Activated T-helper 1 cell treated with anti-CD3 and anti-CD28 coated beads, Interleukin-2, amount 50 U/mL, for 16 hours (primary cell): ENCODE measurements at places on chromosomes 3 and 15.

DNA sequence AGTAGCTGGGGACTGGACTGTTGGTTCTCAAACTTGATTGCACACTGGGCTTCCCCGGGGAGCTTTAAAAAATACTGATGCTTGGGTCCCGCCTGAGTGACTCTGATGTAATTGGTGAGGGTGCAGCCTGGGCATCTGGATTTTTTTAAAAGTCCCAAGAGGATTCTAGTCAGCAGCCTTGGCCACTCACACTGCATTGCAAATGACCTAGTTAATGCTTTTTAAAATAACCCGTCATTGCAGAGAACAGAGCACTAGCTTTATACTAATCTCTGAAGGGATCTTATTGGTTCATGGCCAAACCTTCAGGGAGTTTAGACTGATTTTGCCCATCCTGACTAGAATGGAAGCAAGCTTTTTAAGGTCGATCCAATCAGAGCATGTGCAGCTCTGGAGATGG, 310.6 kb upstream of the PROK2 start:
- no peak for DNase-seq

GRCh38 chr3:17055374-17056276, 170.9 kb downstream of the PLCL2 start:
- no peak for DNase-seq

GRCh38 chr3:97763586-97764406, 762 bp upstream of the ARL6 start:
- DNase-seq, result no peak

DNA sequence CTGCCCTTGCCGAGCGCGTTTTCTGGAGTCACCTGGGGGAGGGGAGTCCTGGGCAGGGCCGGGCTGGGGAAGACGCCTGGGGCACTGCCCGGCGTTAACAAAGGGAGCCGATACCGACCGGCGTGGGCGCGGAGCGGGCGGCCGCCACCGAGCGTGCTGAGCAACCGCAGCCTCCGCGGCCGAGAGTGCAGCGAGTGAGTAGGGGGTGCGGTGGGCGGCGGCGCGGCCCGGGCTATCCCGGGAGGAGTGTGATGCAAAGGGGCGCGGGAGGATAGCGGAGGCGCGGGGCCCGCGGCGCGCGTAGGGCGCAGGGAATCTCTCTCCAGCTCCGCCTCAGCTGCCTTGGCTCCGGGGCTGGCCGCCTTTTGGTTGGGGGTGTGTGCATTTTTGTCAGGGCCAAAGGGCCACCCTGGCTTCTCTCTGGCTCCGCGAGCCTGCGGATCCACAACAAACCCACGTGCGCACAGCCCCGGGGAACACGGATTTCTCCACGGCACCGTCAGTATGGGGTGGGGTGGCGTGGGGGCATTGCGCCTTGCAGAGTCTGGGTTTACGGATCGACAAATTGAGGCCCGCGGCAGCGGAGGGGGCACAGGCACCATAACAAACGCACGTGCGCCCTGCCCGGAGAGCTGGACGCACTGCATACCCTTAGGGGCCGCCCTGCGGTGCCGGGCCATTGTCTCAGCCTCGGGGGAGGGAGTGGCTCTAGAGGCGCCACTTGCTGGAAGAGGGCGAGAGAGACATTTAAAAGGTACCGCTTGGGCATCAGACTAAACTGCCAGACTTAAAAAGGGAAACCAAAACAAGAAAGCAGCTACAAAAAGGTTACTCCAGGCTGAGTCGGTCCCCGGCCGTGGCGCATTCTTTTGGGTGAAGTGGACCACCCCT, 560 bp downstream of the ST6GAL1 start:
- peak; percentile 58 for DNase-seq

DNA sequence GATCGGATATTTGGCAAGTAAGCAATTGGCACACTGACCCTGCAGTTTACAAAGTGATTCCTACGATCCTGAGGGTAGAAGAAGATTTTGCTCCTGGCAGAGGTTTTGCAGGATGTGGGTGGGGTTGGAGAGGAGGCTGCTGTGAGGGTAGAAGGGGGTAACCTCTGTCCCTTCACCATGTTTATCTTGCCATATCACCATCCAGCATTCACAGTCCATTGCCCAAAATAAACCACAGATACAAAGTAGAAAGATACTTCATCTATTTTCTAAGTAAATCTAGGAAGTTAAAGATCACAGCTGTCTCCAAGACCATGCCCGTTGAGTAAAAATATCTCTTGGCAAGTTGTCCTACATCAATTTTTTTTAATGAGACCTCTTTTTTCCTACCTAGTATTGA, 51.6 kb downstream of the LIPC start:
- no peak for DNase-seq

DNA sequence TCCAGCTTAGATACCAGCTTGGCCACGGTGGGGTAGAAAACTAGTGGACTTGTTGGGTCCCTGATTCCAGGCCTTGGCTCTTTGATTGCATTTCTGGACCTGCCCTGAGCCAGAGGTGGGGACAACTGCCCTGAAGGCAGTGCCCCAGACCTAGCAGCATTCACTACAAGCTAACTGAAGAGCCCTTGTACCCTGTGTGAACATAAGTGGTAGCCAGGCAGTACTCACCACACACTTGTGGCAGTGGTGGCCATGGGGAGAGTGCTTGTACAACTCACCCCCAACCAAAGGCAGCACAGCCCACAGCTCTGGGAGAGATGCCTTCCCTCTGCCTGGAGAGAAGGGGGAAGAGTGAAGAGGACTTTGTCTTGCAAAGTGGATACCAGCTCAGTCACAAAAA, 177.3 kb upstream of the NAALADL2 start:
- no peak for DNase-seq

GRCh38 chr3:127800508-127800907, 21.8 kb downstream of the MGLL start:
- no peak for DNase-seq

GRCh38 chr15:41494922-41495735, 1.5 kb downstream of the ITPKA start:
- no peak for DNase-seq

DNA sequence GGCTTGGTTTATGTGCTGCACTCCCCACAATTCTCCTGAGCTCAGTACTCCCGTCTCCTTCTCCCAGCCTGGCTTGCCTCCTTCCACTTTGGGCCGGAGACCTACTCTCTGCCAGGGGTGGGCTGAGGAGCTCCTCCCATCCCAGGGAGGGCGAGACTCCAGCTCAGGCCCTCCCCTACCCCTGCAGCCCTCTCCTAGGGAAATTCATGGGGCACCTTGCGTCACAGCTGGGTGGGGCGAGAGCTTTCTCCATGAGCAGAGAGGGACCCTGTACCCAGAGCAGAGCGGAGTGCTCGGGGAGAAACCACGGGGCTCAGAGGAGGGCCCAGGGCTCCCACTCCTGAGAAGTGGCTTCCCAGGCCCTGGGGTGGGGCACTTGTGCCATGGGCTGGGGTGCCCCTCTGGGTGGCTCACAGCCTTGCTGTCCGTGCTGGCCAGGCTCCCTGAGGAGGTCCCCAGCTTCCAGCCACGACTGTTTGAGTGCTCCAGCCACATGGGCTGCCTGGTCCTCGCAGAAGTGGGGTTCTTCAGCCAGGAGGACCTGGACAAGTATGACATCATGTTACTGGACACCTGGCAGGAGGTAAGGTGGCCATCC, 13.3 kb downstream of the VILL start:
- no peak for DNase-seq

GRCh38 chr3:82038556-82038955, 277.1 kb upstream of the GBE1 start:
- DNase-seq, result no peak

DNA sequence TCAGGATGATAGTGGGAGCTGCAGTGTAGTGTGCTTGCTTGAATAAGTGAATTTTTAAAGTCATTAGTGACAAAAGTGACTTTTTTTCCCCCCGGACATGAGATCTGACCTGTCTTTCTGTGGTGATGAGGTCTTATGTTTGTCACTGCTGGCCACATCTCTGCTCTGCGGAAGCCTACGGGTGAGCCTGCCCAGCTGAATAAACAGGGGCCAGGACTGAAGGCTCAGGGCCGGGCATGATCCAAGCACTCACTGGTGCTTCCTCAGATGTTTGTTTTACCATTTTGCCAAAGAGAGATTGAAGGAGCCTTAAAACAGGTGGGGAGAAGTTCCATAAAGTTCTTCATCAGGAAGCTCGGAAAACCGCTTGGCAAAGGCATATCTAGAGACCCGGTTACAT, 35.0 kb downstream of the RPL39L start:
- DNase-seq, result no peak

DNA sequence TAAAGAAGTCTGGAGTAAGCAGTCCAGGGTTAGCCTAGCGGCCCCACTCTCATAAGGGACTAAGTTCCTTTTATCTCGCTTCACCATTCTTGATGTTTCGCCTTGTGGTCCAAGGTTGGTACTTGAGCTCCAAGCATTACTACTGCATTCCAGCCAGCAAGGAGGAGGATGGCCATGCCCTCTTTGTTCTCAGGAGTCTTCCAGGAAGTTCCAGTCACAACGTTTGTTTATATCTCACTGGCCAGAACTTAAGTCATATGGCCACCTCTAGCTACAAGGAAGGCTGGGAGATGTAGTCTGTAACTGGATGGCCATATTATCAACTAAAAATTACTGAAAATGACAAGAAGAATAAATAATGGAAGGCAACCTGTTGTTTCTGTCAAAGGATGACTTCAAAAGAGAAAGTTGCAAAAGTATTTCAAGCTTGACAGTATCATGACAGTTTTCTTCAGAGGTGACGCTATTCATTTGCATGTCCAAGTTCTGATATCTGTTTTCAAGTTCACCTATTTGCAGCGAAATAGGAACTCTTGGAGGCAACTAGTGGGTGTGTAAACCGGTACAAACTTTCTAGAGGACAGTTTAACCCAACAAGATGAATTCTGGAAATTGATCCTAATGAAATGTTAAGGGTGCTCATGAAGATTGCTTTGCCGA, 118.6 kb downstream of the PGPEP1L start:
- no peak for DNase-seq

DNA sequence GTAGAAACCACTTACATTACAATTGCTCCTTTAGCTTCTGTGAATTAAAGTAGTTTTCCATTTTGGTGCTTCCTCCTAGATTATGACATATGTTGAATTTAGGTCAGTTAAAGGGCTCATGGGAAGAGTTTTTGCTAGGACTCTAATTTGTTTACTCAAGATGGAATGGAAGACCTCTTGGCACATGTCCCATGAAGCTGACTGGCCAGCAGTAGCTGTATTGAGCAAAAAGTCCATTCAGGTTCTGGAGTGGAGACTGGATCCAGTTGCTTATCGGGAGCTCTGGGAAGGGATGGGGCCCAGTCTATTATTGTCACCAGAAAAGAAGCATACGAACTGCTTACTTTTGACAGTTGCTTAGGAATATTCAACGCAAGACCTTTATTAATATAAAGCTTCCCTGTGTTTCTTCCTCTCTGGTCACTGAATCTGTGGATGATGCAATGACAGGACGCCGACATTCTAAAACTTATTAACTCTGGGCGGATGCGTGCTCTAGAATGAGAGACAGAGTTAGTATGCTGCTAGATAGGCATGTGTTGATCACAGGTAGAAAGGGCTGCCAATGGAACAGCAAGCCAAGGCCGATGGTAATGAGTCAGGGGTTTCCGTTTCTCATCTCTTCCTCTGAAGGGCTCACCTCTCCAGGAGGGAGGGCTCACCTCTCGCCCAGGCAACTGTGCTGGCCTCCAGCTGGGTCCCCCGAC, 155.8 kb downstream of the NR1D2 start:
- DNase-seq, result no peak

DNA sequence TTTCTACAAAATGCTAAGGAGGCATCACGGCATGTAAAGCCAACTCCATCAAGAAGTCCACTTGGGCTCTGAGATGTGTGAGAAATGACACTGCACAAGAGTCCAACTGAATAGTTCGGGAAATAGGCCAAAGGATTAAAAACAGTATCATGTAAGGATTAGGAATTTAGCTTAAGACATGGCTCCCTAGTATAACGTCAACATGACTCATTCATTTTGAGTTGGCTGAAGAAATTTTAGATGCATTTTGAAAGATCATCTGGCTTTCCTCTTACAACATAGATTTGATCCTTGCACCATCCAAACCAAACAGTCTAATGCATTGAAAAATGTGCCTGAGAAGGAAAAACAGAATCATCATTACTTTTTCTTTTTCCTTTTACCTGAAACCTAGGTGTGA, 109.3 kb upstream of the MME start:
- no peak for DNase-seq

- no peak for DNase-seq
Observed at GRCh38 chr15:77071305-77072223, 655 bp upstream of the TSPAN3 start.

DNA sequence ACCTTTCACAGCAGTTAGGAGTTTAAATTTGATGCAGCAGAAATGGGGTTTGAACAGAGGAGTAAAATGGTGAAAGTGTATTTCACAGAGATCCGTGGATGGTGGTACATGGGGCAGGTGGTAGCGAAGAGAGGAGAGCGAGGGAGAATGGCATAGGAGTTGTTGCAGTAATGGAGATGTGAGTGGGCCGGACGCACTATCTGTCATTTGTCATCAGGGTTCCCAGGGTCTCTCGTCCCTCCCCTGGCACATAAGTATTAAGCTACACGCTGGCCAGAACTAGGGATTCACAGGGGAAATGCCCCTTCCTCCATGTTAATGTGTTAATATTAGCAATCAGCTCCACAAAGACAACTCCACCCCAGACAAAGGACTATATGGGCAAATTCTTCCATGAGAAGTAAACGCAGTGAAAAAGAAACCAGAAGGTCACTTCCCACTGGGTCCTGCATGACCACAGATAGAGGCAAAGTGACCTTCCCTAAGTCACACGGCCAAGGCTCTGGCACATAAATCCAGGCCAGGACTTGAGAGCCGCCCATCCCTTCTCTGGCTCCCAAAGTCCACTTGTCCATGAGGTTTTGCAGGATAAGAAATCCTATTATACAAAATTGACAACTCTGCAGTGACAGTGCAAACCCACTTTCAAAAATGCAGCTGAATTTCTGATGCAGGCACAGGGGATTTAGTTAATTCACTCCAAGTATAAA, 42.5 kb downstream of the ANXA2 start:
- DNase-seq, result no peak

DNA sequence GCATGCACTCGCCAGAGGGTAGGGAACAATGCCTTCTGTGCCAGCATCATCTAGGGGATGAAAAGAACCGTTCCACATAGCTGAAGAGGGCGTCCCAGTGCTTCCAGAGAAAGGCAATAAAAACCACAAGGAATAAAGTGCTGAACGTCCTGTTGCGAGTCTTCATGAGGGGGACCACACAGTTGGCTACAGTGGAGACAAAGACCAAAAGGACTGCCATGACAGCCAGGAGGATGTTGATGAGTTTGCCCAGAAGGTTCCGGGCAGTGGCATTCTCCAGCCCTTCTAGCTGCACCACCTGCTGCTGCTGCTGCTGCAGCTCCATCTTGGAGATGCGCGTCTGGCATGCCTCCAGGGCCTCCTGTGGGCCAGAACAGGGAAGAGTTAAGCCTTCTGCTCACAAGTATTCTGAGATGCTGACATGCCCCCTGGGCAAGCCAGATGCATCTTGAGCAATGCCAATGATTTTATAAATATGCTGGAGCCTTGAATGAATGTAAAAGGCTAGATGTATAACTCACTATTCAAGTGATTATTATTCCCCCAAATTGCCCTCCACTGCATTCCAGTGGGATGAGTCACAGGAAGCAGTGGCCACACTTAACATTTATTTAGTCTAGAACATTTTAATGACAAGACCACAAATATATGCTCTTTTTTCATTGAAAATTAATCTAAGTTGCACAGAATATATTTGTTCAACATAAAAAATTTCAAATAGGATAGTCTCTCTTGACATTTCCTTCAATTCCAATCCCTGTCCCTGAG, 45.1 kb upstream of the PLXND1 start:
- DNase-seq, result no peak

GRCh38 chr15:39834256-39834655, 51.6 kb upstream of the FSIP1 start:
- no peak for DNase-seq
